ENCODE measurements at places on chromosomes 2 and 18. TPM values are rescaled to one million over a fixed set of nuclear protein-coding genes. Genes with fewer than 3 reads are reported as not detected.

Gene HOXD12
- not detected for total RNA-seq

Gene CCDC141
- total RNA-seq, result 31.3 TPM

Gene NLRC4
- not detected for total RNA-seq

Gene FNDC4
- total RNA-seq, result 0.49 TPM

Gene SPATA3
- total RNA-seq, result not detected

Gene TRABD2A
- 142 TPM for total RNA-seq

Gene TTN
- 23.3 TPM for total RNA-seq

Gene ANTXR1
- total RNA-seq, result not detected

Gene DNAJC5G
- total RNA-seq, result not detected

Gene CRYGC
- not detected for total RNA-seq

Gene METTL21A
- 12.3 TPM for total RNA-seq

Gene CXCR4
- total RNA-seq, result 2,188 TPM

Gene MOGAT1
- not detected for total RNA-seq

Gene TUBA3E
- not detected for total RNA-seq

Gene ABHD1
- total RNA-seq, result 1.0 TPM

Measured in CD8-positive, alpha-beta T cell (primary cell).